ENCODE measurements at places on chromosomes 6 and 20.

- no peak for DNase-seq
These were observed 96.6 kb upstream of the FKBP1C start for GRCh38 chr6:63114610-63115211.

DNA sequence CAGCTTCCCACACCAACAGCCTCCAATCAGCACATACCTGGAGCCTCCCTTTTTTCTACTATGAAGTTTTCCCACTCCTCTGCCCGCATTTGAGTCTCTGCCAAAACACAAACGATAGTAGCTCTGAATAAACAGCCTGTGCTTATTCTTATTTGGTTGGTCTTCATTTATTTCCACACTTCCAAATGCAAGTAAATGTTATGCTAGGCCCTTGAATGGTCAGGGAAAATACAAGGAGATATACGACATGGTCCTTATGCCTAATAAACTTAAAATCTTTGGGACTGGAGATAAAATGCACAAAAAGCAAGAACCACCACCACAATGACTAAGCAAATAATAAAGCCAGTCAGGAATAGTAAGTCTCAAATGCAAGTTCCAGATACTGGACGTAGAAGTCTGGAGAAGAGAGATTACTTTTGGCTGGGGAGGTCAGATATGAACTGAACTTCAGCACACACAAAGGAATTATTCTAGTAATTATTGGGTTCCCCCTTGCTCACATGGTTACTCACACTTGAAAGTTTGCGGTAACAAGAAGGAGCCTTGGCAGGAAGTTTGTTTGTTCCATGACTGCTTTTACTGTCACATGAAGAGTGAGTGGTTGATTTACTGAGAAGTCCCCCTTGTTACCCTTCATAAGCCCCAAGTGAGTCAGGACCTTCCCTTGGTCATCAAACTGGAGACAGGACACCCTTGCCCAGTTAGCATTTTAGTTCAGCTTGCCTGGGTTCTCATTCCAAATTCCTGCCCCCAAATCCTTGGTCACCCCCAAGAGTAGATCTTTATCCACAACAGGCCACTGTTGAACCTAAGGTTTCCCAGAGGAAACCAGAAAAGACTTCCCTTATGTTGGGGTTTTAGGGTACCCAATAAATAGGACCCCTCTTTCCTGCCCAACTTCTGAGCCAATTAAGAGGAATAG, 511.2 kb upstream of the JARID2 start:
- no peak for DNase-seq

DNA sequence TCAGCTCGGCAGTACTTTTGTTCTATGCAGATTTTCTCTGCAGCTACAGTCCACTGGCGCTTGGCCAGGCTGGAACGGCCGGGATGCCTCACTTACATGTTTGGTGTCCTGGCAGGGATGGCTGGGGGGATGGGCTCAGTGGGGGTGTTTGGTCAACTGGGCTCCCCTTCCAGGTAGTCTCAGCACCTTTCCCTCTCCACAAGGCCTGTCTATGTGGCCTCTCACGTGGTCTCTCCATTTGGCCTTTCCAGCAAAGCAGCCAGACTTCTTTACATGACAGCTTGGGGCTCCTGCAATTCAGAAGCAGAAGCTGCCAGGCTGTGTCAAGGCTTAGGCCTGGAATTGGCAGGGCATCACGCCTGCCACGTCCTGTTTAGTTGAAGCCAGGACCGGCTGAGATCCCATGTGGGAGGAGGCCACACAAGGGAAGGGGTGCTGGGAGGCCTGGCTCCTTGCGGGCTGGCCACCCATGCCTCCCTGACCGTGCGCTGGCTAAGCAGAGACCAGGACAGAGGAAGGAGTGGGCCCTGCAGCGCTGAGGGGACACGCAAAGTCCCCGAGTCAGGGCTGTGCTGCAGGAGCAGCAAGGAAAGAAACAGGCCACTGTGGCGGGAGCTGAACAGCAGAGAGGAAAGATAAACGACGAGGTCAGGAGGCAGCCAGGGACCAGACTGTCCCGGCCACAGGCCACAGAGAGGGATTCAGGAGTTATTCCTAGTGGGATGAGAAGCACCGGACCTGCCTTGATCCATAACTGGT, 38.9 kb downstream of the MGME1 start:
- DNase-seq = peak; percentile 54

DNA sequence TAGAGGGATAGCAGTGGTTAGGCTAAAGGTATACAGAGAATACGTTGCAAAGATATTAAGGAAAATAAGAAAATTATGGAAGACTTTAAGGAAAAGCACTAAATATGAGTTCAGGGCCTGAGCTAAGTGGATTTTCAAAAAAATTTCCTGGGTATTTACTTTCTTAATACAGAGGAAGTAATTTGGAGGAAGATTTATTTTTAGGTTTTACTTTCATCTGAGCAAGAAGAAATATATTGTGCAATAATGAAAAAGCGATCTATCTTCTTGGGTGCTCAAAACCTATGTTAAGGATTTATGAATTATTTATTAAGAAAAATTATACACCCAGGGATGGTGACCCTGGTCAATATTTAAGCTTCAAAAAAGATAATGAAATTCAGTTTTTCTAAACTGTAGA, 224.7 kb downstream of the PLCB1 start:
- no peak for DNase-seq

- no peak for DNase-seq
These were observed 28.0 kb upstream of the SYNJ2 start for GRCh38 chr6:157953580-157954091.
